Hematopoietic multipotent progenitor cell treated with erythropoietin and hydrocortisone succinate and interleukin-3 and kit ligand, for 17 days (in vitro differentiated cells): ENCODE measurements at places on chromosomes 3 and 15.

DNA sequence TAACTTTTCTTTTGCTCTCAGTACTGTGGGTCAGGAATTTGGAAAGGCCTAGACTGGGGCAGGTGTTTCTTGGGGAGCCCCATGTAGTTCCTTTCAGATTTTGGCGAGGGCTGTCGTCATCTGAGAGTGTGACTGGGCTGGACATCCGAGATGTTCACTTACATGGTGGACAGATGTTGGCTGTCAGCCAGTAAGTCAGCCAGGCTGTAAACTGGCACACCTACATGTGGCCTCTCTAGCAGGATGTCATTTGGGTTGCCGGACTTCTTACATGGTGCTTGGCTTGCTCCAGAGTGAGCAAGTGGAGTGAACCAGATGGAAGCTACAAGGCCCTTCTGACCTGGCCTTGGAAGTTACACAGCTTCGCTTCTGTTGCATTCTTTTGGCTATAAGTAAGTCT lies 20.7 kb downstream of the TATDN2 start:
- no peak for DNase-seq

- DNase-seq = no peak
Measured at GRCh38 chr15:84400017-84400740, 164.6 kb downstream of the GOLGA6L4 start.

GRCh38 chr3:44962621-44963393 lies 13.2 kb downstream of the ZDHHC3 start:
- DNase-seq = no peak

GRCh38 chr15:43118286-43118685 lies 12.4 kb upstream of the UBR1 start:
- DNase-seq = no peak

GRCh38 chr15:81851325-81851724 lies 194.5 kb downstream of the MEX3B start:
- no peak for DNase-seq

DNA sequence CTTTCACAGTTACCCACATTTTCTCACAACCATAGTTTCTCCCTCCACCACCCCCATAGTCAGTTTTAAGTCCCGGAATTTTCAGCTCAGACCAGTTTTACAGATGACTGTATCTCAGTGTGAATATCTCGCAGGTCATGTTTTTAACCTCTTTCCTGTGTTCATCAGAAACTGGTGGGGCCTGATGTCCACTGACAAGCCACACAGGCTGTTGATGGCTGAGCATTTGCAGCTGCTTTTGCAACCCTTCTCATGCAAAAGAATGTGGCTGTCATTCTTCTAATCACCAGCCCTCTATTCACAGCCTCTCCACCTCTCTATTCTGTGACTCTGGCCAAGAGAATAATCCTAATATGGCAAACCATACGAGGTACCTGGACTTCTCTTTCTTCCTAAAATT lies 8.5 kb downstream of the GYG1 start:
- DNase-seq = no peak

DNA sequence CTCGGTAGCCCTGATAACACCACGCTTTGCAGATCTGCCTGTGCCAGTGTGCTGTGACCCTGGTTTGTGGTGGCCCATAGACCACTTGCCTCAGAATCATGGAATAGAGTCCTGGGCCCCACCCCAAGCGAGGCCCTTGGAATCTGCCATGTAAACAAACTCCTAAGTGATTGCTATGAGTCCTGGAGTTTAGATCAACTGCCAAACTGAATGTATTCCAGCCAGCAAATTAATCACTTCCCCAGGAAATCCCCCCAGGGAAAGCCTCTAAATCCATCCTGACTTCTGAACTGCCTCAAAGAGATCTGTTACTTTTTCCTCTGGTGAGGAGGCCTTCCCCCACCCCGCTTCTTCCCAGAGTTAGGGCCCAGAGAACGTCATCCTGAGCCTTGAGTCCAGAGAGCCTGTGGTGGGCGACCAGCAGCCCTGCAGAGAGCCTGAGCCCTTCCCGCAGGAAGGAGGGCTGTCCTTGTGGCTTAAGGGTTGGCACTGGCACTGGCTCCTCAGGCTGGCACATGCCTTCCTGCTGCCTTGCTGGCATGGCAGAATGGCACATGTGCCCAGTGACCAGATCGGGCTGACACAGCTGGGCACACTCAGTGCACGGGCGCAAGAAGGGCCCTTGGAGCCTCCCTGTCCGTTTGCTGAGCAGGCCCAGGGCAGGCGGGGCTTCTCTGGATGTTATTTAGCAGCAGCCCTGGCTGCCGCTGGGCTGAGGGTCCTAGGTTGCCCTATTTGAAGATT lies 50.6 kb upstream of the PLXNA1 start:
- DNase-seq = no peak

- DNase-seq = no peak
Measured at GRCh38 chr3:126546013-126546412, 12.7 kb downstream of the C3orf22 start.

- DNase-seq = no peak
Measured at GRCh38 chr3:122183521-122183892, at the start of gene CASR. TSS of gene CASR (plus strand) at chr3:122183668. CDS start at chr3:122254190, 70,522 bp downstream.

GRCh38 chr3:99780749-99781148 lies 36.9 kb upstream of the CMSS1 start:
- no peak for DNase-seq

- DNase-seq = peak; percentile 7
Measured at GRCh38 chr3:123286308-123287023, 84.7 kb downstream of the SEC22A start.

- DNase-seq = no peak
Measured at GRCh38 chr15:73934281-73934680, 8.0 kb downstream of the LOXL1 start.

GRCh38 chr3:139555249-139555648 lies 15.7 kb upstream of the RBP1 start:
- DNase-seq = no peak

DNA sequence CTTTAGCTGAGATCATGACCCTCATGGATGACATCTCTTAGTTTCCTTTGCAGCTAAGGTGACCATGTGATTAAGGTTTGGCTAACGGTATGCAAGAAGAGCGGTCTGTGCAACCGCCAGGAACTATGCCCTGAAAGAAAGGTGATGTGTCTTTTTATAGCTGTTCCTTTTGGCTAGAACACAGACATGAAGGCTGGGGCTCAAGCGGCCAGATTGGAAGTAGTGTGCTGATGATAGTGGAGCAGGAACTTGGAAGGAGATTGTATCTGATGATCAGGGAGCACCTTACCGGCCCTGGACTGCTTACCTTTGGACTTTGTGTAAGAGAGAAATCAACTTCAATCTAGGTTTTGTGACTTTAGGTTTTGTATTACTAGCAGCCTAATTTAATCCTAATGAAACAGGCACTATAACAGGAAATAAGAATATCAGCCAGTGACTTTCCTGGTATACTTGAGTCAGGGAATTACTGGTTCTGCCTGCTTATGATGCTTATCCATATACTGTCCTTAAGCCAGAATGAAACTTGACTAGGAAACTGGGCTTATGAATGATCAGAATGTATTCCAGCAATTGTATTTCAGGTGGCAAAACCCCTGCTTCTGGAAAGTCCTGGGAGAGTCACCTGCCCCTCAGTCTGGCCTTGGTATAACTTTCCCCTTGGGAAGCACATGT lies 164.3 kb upstream of the LRIG1 start:
- no peak for DNase-seq

DNA sequence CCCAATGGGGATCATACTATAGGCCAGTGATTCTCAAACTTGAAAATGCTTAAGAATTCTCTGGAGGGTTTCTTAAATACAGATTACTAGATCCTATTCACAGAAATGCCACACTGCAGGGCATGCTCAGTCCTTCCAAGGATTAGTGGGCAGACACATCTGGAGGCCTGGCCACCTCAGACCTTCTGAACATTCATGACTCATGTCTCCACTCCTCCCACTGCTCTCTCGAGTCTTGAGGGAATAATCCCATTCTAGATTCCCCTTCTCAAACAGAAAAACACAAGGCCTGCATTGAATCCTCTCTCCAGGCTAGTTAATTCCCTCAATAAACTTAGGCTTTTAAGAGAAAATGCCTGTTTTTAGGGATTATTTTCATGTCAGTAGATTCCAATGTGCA lies 22.1 kb downstream of the ZNF621 start:
- DNase-seq = no peak

DNA sequence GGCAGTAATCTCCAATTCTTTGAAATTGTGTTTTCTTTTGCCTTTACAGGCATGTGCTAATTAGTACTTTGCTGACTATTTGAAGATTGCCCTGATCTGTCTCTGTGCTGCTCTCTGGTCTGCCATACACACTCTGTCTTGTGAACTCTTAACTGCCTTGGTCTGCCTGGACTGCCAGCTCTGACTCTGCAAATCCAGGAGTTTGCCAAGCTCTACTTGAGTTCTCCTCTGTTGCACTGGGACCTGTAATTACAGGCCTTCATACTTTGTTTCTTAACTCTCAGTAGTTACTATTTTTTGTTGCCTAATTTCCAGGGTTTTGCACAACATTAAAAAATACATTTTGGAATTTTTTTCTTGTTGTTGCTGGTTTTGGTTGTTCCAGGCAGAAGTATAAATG lies 155.0 kb downstream of the RSRC1 start:
- no peak for DNase-seq
